ENCODE measurements at places on chromosomes 5 and 9.
A peak's percentile ranks its signal among the peaks of the same experiment; 100 is the strongest.

GRCh38 chr9:71928806-71929205 is 17.4 kb downstream of the C9orf85 start:
- no peak for DNase-seq

DNA sequence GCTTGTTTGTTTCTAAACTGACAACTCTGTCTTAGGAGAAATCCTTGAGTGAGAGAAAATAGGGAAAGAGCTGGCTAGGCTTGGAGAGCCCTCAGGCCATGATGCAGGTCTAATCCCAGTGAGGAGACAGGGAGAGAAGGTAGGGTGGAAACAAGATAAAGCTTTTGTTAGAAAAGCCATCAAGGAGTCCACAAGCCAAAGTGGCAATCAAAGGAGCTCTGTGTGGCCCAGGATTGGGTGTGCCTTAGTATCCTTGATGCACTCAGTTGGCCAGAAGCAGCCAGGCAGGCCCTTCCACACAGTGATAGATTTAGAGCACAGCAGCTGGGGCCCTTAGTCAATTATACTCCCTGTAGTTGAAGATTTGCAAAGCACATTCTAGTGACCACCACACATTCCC is 73.9 kb downstream of the ALDH7A1 start:
- no peak for DNase-seq

GRCh38 chr9:84278130-84278529 is 62.4 kb downstream of the SLC28A3 start:
- no peak for DNase-seq

GRCh38 chr9:87722393-87723088 is 3.4 kb upstream of the CTSL start:
- DNase-seq = no peak

- no peak for DNase-seq
Measured at GRCh38 chr5:77629509-77630113, 8.9 kb downstream of the OTP start.

DNA sequence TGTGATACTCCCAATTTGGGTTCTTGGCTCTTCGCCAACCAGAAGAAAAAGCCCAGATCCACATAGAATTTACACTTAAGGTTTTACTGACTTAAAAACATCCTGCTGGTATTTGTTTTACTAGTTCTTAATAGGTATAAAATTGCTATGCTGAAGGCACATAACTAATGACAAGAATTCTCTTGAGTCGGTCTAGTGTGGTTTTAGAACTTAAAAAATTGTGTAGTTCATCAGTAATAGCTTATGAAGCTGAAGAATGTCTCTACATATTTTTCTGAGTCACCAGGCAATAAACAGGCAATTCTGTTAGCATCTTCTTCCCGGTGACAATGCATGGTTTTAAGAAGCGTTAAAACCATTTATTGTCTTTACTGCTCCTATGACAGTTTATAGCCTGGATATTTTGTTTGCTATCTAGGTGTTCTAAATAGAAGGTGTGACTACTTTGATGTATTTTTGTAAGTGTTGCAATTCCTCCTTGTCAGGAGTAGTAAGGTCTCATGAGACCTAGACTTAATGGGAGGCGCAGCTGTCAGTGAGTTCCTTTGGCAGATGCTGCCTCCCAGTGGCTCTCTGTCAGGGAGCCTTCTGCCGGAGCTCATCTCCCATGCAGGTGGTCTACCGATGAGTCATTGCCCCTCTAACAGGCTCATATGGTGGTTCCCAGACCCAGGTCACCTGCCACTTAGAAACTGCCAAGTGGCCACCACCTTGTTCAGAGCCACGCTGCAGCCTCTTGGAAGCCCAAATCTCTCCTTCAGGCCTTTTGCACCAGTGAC is 173.8 kb downstream of the MAST4 start:
- DNase-seq = peak; percentile 55

GRCh38 chr5:62257020-62257367 is 49.0 kb upstream of the KIF2A start:
- DNase-seq = no peak

- DNase-seq = no peak
Measured at GRCh38 chr5:148963664-148964063, 99.2 kb downstream of the SH3TC2 start.

DNA sequence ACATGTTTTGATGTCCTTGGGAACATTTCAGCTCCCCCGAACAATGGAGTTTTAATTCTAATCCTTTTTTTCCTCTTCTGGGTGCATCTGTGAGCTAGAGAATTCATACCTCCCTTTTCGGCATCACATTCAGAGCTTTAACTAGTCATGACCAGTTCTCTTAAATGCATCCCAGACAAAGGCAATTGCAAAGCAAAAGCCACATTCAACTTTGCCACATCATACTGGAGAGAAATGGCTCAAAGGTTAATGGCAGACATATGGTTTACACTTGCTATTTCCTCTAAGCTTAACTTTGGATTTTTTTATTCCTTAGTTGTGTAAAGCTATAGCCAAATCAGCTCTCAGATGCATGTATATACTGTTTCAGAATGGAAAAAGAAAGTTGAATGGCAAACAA is 153.3 kb downstream of the ESM1 start:
- no peak for DNase-seq

DNA sequence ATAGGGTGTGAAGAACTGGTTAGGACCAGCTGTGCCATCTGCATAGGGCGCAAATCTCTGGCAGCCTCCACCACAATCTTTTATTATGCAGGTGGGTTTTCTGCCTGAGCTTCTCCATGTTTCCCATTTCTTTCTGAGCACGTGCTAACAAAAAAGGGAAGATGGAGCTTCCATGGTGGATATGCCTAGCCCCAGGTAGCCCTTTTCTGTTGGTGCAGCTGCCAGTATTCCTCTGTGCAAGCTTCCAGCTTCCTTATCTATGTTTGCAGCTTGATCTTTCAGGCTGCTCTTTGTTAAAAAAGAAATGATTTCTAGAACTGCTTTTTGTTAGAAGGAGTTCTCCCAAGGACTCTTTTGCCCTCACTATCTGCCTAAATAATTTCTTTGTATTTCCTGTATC is 95.0 kb upstream of the EPB41L4A start:
- no peak for DNase-seq

GRCh38 chr5:161314033-161314432 is 232.5 kb downstream of the GABRB2 start:
- DNase-seq = no peak

DNA sequence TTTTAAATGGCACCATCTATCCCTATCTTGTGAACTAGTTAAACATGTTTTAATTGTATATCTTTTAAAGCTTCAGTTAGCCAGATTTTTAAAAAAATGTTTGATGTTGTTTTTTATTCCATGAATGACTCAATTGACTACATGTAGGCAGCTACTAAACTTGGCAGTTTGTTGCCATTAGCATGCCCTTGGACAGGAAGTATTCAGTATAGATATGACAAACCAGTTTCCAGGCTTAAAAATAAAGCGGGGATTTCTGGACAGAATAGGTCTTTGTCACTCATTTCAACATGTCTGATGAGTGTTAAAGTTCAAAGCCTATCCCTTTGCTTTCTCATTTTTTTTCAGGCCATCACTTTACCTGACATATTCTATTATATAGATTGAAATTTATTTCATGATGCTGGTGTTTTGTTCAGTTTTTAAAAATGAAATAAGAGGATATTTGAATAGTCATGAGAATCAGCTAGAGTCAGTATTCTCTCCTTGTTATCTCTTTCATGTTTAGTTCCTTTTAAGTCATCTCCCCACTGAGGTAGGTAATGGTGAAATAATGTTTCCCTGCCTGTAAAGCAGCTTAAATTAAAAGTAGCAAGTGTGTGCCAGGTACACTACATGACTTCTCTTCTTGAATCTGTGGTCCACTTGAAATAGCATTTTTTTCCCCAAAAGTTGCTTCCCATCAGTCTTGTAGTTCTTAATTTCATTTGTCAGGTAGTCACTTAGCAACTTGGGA is 11.9 kb downstream of the TNFAIP8 start:
- DNase-seq = no peak

- no peak for DNase-seq
Measured at GRCh38 chr5:87300744-87301143, 33.1 kb downstream of the RASA1 start.

DNA sequence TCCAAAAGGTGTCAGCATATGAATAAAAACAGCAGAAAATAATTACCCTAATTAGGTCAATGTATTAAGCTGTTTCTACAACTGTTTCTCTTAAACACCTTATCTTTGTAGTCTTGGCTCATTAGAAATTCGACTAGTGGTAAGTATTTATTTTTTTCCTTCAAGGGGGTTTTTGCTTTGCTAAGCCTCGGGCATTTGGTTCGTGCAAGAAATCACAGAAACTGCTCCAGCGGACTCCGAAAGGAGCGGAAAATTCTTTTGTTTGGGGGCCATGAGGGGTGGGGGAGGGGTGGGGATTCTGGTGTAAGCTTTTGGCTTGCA is 757 bp downstream of the ZBED3 start:
- DNase-seq = peak; percentile 59

DNA sequence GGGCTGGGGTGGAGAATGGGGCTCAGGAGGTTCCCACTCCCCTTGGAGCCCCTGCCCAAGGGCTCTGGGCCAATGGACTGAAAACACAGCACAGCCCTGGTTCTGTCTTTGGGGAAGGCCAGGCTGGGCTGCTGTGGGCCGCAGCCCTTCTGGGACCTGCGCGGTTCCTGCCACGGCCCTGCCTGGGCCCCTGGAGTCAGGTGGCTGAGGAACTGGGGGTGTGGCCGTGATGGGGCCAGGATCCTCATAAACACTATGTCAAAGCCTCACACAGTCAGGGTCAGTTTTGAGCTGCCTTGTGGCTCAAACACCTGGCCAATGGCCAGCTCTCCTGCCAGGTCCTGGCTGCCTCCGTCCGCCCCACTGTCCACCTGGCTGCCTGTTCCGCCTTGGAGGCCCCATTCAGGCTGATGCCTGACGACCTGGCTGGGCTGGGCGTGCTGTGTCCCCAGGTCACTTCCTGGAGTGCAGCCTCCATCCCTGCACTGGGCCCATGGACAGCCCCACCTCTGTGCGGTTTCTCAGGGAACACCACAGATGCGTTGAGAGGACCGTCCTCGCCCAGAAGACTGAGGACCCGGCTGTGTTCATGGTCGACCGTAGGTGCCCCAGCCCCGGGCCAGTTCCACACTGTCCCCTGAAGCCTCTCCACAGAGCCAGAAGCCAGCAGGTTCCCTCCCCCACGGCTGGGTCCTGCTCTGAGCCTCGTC is 27.5 kb downstream of the PAEP start:
- DNase-seq = no peak

DNA sequence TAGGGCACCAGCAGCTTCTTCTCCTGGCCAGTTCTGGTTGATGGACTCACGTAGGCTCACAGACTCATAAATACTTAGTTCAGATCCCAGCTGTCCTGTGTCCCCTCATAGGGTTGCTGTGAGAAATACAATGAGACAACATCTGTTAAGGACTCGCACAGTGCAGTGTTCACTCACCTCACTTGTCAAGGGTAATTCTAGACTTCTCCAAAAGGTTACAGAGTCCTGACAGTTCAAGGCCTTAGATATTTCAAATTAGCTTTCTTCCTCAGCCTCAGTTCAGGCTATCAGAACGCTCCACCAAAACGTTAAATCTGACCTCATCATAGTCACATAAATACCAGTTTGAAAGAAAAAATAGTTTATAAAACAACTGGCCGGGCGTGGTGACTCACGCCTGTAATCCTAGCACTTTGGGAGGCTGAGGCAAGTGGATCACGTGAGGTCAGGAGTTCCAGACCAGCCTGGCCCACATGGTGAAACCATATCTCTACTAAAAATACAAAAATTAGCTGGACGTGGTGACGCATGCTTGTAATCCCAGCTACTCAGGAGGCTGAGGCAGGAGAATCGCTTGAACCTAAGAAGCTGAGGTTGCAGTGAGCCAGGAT is 106.3 kb downstream of the UGCG start:
- no peak for DNase-seq

DNA sequence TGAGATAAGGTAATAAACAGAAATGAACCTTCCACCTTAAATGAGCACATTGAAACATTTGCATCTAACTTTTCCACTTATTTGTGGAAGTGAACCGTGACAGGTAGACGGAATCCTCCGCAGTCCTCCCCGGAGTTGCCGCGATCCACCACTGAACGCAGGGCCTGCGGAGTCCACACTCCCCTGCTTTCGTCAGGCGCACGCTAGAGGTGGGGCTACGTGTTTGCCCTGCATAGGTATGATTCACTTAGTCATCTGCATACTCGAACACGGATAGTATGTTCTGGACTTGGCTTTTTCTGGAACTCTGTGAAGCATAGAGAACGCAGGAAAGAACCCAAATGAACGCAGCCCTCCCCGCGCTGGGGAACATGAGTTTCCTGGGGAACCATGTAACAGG is 272.8 kb upstream of the IRX4 start:
- DNase-seq = no peak

DNA sequence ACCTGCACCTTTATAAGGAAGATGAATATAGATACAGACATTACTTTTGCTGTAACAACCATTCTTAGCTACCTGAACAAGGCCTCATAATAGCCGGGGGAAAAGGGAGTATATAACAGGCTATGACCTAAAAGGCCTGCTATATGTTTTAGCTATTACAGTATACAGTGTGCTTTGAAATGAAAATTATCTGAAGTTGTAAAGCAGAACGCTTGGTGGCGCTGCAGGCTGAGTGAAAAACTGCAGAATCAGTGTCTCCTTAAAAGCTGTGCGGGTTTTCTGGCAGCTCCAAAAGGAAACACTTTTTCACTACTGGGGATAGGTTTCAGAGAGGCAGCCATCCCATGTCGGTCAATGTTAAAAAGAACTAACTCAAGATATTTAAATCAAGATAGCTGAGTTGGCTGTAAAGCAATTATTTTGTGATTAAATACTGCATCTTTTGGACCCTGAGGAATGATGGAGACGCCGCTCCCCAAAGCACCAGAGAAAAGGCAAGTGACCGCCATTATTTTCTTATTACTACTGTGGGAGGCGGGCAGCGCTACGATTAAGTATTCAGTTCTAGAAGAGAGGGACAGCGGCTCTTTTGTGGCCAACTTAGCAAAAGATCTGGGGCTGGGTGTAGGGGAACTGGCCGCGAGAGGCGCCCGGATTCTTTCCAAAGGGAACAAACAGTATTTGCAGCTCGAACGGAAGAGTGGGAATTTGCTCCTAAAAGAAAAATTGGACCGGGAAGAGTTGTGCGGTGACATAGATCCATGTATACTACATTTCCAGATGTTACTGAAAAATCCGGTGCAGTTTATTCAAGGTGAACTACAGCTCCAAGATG is 5.9 kb downstream of the PCDHB6 start:
- no peak for DNase-seq

DNA sequence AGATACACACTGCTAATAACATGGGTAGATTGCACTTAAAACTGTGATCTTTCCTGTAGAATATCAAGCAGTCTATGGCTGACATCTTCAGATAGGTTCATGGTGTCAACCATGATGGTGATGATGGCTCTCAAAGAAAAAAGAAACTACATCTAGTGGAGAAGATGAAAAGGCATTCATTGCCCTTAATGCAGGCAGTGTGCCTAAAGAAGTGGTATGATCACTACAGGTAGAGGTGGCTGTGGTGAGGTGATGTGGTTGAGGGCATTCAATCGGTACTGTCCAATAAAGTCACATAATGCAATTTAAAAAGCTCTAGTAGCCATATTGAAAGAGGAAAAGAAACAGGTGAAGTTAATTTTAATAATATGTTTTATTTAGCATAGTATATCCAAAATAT is 3.1 kb upstream of the IFNB1 start:
- DNase-seq = no peak

DNA sequence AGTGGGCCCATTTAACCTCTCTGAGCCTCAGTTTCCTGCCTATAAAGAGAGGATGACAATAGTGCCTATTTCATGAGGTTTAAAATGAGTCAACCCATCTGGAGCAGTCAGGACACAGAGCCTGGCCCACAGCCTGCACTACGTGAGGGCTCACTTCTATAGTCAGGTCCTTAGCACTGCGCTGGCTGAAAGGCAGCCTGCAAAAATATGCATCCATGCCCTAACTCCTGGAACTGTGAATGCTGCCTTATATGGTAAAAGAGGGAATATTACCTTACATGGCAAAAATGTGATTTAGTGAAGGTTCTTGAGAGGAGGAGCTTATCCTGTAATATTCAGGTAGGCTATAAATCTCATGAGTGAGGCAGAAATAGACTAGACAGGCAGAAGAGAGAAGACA is 98.5 kb downstream of the GABBR2 start:
- no peak for DNase-seq

All from NCI-H2171 (cell line).